NCI-H2171 (cell line): ENCODE measurements at places on chromosomes 12 and 14.

DNA sequence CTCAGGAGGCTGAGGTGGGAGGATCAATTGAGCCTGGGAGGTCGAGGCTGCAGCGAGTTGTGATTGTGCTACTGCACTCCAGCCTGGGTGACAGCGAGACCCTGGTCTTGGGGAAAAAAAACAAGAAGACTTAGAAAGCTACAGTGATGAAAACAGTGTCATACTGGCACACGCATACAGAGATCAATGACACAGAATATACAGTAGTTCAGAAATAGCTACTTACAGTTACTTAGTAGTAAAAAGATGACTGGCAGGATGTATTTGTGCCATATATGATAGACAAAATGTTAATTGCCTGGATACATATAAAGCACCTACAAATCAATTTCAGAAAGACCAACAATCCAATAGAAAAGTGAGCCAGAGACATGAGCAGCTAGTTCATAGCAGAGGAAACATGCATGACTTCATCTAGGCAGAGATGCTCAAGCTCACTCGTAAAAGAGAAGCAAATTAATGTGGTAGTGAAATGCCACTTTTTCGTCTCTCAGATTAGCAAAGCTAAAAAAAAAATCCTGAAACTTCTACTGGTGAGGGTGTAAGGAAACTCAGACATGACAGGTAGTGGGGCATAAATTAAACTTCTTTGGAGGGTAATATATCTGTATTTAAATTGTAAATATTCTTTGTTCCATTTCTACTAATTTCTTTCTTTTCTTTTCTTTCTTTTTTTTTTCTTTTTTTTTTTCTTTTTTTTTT lies 2.5 kb upstream of the ALDH2 start:
- DNase-seq = no peak

GRCh38 chr14:93953263-93953662 lies 23.1 kb downstream of the ASB2 start:
- DNase-seq = no peak

GRCh38 chr12:119689935-119690500 lies 22.1 kb downstream of the PRKAB1 start:
- no peak for DNase-seq

DNA sequence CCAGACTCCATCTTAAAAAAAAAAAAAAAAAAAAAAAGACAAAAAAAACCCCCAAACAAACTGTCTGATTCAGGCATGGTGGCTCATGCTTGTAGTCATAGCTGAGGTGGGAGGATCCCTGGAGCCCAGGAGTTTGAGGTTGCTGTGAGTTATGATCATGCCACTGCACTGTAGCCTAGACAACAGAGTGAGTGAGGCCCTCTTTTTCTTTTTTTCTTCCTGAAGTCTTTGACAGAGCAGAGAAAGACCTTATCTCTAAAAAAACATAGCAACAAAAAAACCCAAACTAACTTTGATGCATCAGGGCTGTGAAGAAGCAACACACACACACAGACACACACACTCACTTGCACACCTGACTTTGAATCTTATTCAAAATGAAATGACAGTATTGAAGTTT lies 7.7 kb upstream of the AMN1 start:
- DNase-seq = no peak

DNA sequence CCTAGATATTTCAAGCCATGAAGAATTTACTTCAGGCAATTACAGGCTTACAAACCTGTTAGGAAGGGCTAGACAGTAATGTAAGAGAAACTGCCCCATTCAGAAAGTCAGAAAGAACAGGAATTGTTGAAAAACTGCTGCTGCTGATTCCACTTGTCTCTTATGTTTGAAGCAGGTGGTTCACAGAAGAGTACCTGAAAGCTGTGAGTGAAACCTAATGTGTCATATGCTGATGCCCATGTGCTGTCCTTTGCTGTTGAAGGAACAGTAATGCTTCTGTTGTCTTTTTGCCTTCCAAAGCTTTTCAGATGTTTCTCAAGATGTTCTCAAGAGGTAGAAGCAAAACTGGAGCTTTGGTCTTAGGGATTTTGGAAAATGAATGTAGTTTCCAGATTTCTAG lies 39.0 kb downstream of the MNAT1 start:
- no peak for DNase-seq

GRCh38 chr14:68521557-68521901 lies 271.3 kb downstream of the ZFP36L1 start:
- no peak for DNase-seq

DNA sequence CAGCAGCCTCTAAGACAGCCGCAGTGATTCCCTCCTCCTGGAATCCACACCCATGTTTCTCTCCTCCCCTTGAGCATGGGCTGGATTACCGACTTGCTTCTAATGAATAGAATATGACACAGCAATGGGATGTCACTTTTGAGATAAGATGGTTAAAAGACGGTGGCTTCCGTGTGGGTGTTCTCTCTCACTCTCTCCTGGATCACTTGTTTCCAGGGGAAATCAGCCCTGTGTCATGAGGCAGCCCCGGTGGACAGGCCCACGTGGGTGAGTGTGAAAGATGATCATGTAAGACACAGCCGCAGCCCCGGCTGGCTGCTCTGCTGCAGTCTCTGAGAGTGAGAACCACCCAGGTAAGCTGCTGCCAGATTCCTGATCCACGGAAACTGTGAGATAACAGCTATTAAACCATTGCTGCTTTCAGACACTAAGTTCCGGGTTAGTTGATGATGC lies 10.7 kb downstream of the MOAP1 start:
- DNase-seq = no peak

DNA sequence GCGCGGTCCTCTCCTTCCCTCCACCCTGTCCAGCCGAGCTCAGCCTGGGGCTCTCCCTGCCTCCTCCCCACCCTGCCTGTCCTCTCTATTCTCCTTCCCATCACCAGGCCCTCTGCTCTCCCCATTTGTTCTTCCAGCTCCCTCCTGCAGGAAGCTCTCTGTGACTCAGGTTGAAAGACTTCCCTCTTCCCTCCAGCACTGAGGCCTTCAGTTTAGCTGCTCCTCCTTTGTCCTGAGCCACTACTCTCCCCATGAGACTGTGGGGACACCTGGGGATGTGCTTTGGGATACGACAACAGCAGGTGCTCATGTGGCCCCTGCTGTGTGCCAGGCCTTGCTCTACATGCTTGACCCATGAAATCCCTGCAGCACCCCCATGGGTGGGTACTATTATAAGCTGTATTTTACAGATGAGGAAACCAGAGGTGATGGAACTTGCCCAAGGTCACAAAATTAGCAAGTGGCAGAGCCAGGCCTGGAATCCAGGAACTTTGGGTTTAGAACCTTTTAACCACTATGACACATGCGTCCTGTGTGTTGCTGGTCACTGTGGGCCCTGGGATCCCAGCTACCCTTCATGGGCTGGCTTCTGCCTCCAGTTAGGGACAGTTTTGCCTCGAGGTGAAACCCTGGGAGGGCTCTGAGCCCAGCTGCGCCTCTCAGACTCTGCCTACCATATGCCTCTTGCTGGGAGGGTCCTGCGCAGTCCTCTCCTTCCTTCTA lies 5.5 kb downstream of the KRT80 start:
- DNase-seq = no peak

GRCh38 chr12:1309613-1310012 lies 284.8 kb downstream of the FBXL14 start:
- no peak for DNase-seq

GRCh38 chr14:38137005-38137404 lies 70.7 kb upstream of the SSTR1 start:
- no peak for DNase-seq

DNA sequence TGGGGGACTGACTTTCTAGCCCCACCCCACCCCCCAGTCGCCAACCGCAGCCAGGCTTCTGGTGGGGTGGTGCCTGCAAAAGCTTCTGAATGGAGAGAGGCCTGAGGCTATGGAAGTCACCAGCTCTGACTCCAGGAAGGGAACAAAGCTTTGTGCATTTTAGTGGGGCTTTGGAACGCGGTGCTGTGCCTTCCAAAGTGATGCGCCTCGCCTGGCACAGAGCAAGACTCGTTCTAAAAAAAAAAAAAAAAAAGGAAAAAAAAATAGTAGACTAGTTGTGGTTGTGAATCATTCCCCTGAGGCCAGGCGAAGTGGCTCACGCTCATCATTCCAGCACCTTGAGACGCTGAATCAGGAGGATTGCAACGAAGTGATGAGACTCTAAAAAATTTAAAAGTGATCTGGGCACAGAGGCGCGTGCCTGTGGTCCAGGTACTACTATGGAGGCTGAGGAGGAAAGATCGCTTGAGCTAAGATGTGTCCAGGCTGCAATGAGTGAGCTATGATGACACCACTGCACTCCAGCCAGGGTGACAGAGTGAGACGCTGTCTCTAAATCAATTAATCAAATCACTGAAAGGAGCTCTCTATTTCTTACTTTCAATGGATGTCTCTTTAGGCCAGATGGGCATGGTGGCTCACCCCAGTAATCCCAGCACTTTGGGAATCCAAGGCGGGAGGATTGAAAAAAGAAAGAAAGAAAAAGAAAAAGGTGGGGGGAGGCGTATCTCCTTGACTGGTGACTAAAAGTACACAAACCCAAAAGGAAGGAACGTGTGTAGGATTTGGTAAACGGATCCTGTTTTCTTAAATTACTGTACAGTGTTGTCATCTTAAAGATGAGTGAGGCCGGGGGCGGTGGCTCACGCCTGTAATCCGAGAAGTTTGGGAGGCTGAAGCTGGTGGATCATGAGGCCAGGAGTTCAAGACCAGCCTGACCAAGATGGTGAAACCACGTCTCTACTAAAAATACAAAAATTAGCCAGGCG lies 259.6 kb upstream of the ALG10B start:
- DNase-seq = no peak

- DNase-seq = no peak
Observed at GRCh38 chr12:106328735-106329134, 26.2 kb downstream of the TCP11L2 start.

GRCh38 chr14:20610002-20610765 lies 19.0 kb upstream of the RNASE12 start:
- peak; percentile 86 for DNase-seq

DNA sequence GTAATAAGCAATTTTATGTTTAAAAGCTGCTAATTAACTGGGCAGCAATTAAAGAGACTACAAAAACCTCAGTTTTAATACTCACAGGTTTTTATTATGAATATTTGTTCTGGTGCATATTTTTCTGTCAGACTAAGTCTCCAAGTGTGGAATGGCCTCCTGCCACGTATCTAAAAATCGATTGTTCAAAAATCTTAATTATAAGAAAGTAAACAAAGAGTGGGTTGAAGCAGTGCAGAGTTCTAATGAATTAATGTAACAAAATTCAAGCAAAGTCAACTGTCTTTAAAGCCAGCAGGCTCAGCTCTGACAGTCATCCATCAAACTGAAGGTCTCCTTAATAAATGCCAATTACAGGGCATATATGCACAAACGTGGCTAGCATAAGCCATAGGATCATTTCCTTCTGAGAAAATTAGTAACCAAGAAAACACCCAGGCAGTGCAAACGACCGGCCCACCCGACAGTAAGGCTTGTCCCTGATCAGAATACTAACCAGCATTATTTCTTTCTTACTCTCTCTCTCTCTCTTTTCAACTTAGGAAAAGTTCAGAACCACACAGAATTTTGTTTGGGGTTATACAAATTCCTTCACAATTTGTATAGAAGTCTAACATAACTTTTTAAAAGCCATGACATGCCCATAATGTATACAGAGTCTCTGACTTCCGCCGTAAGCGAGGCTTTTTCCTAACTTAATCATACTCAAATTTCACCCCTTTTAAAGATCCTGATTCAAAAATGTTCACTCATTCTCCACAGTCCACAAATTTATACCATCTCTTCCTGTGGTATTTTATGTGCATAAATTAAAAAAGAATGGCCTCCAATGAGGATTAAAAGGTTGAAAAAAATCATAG lies 83.8 kb downstream of the SLC25A21 start:
- DNase-seq = no peak

GRCh38 chr14:20608383-20609110 lies 17.4 kb upstream of the RNASE12 start:
- DNase-seq = no peak

- DNase-seq = no peak
Observed at GRCh38 chr12:6116471-6117021, 7.9 kb downstream of the VWF start.

DNA sequence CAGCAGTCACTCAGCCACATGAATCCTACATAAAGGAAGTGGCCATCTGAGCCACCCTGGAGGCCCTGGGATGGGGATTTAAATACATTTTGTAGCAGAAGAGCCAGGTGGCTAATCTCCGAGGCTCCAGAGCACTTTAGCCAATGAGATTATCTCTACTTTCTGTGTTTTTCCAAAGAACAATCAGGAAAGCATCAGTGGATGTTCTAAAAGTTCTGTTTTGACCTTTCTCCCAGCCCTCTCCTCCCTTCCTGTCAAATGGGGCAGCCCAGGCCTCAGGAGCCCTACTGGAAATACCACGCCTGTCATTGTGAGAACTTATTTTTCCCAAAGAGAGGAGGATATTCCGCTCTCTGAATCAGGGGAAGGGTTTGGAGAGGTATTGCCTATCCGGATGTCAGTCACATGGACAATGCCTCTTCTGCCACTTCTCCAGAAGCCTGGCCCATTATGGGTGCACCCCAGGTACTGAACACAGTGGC lies 336.8 kb upstream of the FKBP4 start:
- no peak for DNase-seq

DNA sequence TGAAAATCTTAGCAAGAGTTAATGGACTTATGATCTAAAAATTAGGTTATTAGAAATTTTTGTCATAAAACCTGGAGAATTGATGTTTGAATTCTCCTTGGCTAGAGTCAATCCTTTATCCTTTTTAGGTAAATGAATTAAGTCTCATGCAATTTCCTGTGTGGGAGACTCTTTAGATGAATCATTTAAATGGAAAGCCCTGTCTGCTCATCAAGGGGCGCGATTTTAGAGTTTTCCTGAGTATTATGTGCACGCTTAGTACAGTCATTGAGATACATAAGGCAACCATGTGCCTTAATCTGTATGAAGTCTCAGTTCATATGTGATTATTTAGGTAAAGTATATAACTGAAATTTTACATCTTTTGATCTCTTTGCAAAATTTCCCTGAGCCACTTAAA lies 974.7 kb downstream of the NRXN3 start:
- no peak for DNase-seq
